Fibroblast of villous mesenchyme (primary cell): ENCODE measurements at places on chromosomes 1 and 21. TPM values are rescaled to one million over a fixed set of nuclear protein-coding genes. Genes with fewer than 3 reads are reported as not detected.

GRCh38 chr1:45880930-45881329 lies 77.5 kb downstream of the MAST2 start:
- peak; percentile 31 for DNase-seq

DNA sequence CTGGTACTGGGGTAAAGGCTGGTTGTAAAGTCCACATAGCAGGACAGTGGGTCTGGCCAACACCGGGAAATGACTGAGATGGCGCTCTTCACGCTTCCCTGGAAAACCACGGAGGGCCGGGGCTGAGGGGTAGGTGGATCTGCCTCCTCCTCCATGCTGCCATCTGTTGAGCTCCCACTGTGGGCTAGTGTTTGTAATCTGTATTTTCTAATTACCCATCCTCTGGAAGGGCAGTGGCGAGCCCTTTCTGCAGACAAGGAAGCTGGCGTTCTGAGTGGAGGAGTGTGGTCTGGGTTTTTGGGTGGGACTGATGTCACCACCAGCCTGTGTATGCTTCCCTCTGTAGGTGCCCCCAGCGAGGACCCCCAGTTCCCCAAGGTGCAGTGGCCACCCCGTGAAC lies 34.1 kb upstream of the LHX4 start:
- DNase-seq: no peak

- peak; percentile 86 for DNase-seq
Observed at GRCh38 chr1:234628089-234628488, 18.1 kb upstream of the IRF2BP2 start.

DNA sequence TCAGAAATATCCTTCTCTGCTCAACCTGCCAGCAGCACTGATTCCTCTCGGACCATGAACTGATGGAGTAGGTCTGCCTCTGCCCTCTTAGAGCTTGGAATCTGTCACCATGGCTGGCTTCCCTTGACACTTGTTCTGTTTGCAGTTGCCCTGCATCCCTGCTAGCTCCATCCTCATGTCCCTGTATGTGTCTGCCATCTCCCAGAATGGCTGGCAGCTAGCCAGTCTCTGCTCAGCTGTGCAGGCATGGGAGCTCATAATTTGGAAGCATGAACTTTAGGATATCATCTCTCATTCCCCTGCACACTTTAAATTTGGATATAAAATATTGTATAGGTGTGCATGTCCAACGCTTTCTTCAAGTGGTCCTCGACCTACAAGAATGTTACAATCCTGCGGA lies 95.4 kb downstream of the C1orf94 start:
- no peak for DNase-seq

The KLHDC9 gene
- total RNA-seq: 1.9 and 2.2 TPM in 2 replicates

DNA sequence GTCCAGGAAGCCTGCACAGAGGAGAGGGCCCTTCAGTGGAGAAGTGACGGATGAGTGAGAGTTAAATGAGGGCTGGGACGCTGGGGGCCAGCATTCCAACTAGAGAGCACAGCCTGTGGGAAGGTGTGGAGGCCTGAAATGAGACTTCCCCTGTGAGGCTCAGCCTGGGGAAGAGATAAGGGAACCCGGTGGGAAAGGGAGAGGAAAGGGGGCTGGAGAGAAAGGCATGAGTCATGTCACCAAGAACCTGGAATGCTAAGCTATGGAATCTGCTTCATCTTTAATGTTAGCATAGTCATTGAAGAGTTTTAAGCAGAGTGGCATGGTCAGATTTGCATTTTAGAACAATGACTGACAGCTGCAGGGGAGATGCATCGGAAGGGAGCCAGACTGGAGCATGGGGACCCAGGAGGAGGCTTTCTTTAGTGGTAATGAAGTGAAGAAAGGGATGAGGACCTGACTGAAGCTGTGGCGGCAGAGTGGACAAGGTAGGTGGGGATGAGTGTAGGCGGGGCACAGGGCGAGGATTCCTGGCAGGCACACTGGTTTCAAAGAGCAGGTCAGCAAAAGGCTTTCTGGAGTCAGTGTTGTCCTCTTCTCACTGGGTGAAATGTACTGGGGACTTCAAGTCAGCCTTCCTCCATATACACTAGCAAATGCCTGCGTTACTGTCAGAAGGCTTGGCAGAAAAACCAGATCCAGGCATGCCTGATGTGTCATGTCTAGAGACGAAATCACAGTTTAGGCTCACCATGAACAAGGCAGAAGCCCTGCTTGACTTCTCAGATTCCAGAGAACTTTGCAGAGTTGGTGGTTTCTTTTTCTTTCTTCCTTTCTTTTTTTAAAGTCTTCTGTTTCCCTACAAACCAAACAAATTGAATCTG lies 8.0 kb downstream of the RGL1 start:
- DNase-seq: peak; percentile 47

The AHCYL1 gene
- total RNA-seq: 49.0 and 66.9 TPM in 2 replicates

The KRTAP8-1 gene
- total RNA-seq: not detected in 2 replicates

DNA sequence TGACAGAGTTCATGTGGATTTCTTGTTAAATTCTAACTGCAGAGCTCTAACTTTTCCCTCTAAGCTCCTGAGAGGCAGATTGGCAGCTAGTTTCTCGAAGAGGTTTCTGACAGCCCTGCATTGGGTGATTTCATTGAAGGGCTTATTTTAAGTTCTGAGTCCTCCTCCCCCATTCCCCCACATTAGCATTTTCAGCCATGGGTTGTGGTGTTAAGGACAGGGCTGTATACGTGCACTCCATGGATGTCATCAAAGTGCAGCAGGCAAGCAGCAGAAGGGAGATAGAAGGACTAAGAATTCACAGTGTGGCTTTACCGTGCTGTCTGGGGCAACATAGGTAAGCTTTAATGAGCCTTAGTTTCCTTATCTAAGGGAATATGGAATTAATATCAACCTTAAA lies 19.0 kb downstream of the CRYZ start:
- DNase-seq: no peak

DNA sequence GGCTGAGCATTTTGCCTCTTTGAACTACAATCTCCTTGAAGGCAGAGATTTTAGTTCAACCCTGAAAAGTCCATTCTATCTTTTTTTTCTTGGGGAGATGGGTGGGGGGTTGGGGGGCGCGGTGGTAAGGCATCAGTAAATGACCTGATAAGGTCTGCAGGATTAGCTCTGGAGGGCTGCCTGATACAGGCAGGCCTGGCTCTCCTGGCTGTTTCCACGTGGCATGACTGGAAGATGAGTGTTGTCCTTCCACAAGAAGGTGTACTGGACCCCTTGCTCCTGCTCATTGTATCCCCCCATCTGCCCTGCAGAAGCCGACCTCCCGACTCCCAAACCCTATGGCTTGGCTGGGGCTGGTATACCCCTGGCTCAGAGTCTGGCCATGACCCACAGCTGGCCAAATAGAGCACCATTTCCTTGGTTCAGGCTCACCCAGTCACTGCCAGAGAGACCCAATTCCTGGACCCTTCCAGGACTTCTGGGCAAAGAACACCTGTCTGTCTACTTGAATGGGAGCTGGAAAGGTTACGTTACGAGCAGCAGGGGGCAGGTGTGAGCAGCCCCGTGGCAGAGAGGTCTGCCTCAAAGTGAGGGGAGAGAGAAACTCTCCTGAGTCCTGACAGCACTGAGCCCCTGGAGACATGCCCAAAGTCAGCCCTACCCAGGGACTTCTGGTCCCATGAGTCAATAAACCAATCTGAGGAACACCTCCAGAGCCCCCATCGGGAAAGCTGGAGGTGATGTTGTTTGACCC lies 17.0 kb downstream of the DHRS3 start:
- DNase-seq: no peak

- peak; percentile 48 for DNase-seq
Observed at GRCh38 chr1:205791568-205792180, 16.4 kb upstream of the RAB29 start.

- no peak for DNase-seq
Observed at GRCh38 chr1:188188317-188188716, 1359.6 kb downstream of the PLA2G4A start.

The LDLRAP1 gene
- total RNA-seq: 18.4 and 24.6 TPM in 2 replicates

The HUNK gene
- total RNA-seq: 1.3 and 1.6 TPM in 2 replicates

The DCST2 gene
- total RNA-seq: not detected in 2 replicates

DNA sequence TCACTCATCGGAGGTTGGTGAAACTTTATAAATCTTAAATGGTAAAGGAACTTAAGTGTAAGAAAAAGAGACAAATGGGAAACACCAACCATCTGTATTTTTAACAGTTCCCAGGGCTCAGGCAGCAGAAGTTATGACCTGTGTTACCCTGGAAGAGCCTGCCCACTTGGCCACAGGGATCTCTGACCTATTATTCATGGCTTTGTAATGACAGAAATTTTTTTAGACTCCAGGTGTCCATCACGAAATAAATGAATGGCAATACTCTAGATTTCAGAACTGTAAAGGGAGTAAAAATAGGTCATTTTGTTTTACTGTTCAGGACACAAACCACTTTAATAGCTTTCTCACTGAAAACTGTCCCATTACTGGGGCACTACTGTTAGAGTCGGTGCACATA lies 389.8 kb downstream of the VAV3 start:
- DNase-seq: no peak

- DNase-seq: peak; percentile 79
Observed at GRCh38 chr1:33094971-33095604, 14.1 kb downstream of the AZIN2 start.

- DNase-seq: no peak
Observed at GRCh38 chr1:32159189-32159588, 20.3 kb upstream of the TXLNA start.

DNA sequence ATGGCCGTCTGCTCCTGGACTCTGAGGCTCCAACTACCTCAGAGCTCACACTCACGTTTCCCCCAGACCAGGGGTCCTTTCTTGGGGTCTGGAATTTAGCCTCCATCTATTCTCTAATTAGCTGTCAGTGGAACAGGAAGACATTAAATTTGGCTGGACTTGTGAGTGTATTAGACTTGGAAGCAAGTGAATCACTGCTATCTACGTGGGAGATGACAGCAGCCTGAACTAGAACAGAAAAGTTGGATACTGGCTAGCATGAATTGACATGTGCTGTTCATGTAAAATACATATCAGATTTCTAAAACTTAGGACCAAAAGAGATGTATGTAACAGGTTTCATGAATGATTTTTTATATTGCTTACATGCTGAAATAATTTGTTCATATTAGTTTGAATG lies 28.0 kb downstream of the TAF5L start:
- DNase-seq: peak; percentile 35

DNA sequence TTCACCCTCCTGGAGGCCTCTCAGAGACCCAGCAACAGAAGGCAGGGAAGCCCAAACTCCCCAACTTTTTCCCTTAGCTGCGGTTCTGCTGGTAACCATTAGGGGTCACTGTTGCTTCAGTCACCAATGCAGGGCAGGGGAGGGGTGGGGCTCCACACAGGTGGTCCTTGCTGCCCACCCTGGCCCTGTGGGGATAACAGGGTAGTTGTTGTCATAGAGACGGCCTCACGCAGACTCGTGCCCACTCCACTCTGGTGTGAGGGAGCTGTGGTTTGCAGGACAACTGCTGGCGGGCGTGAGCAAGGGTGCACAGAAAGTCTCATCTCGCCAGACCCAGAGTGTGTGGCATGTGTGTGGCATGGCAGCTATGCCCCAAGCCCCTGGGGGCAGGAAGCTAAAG lies 19.9 kb downstream of the INSRR start:
- DNase-seq: peak; percentile 13

The CDCA8 gene
- 6.1 and 14.2 TPM in 2 replicates for total RNA-seq

DNA sequence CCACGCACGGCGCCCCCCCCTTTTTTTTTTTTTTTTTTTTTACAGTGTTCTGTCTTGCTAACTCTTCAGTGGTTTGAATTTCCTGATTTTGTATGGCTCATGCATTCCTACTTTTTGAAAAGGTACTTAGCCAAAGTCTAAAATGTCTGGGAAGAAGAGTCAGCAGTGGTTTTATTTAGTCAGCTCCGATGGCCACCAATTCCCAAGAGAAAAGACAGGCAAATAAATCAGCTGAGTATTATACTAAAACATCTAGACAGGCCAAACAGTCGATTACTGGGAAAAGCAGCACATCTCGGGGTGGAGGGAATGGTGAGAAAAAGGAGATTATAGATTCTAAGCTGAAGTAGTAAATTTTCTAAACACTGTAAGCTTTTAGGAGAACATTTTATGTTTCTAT lies 192.5 kb upstream of the ZRANB2 start:
- peak; percentile 3 for DNase-seq

The NTRK1 gene
- total RNA-seq: not detected in 2 replicates

The RNU1-1 gene
- total RNA-seq: under 0.01 TPM in 1 of 2 replicates, not detected in the other

GRCh38 chr1:232718928-232719927 lies 86.0 kb upstream of the MAP10 start:
- DNase-seq: no peak

DNA sequence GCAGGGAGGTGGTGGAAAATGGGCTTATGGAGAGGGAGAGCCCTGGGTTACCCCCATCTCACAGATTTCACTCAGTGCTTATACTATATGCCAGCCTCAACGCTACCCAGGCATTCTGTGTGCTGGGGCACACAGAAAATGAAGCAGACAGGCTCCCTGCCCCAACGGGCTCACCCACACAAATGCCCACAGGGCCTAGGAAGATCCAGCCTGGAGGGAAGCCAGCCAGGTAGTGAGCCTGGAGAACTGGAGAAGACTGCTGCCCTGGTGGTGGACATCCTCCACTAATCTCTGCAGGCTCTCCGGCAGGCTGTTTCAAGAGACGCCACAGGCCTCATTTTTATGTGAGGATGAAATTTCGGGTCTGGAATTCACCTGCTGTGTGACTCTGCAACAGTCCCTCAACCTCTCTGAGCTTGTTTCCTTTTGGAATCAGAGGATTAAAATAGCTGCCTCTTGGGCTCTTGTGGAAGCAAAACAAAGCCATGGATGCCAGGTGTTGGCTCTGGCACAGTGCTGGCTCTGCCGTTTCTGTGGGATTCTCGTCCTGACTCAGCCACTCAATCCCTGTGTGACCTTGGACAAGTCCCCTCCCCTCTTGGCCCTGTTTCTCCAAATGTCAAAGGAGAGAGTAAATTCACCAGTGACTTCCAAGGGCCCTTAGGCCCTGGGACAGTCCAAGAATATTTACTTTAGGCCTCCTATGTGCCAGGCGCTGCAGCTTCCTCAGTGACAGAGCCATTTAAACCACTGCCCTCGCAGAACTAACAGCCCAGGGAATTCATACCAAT lies 3.6 kb downstream of the PAQR7 start:
- DNase-seq: no peak

DNA sequence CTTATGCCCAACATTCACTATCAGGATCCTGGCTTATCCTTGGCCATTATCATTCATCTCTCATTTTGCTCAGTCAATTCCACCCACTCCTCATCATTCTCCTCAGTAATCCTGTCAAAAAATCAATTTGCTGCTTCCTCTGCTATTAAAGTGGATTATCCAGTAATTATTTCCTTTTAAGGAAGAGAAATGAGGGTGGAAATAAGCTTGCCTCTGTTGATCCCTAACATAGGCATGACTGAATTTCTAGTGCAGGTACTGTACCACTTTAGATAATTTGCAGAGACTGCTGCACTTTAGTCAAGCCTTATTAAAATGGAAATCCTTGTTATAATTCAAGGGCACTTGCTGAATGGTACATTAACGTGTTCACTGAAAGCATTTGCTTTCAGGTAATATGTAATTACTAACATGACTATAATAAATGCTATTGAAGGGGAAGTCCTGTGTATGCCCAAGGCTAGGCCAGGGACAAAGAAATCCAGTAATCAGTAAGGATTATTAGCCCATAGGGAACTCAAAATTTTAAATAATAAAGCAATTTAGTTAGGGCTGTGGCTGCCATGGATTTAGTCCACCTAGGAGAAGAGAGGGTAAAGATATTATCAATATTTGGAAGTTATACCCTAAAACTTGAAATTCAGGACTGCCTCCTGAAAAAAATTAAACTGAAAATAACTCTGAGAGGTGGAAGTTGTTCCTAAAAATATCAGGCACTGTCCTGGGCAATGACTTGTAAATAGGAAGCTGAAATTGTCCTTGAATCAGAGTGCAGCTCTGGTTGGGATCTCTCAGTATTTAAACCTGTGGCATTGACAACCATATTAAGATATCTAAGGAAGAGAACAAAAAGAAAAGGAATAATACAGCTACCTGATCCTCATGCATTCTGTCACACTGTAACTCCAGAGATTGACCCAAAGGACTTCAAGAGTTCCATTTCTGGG lies 43.4 kb downstream of the RGS2 start:
- no peak for DNase-seq

GRCh38 chr1:176790786-176791185 lies 327.8 kb downstream of the PAPPA2 start:
- DNase-seq: no peak
